ENCODE measurements at places on chromosomes 4 and X. TPM values are rescaled to one million over a fixed set of nuclear protein-coding genes. Genes with fewer than 3 reads are reported as not detected.

DNA sequence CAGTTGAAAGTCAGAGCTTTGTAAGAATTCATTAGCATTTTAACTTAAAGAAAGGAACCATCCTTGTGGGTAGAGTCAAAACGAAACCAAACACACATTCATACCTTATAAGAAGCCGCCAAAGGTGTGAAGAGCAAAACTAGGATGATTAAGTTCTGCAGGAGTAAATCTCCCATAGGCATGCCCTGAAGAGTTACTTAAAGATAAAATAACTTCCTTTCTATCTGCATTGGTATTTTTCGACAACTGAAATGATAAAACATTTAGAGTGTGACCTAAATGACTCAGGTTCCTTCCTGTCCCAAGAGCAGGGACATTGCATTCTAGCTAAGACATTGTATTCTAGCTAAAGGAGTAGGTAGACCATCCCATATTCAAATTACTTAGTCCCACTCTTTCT is 75.3 kb downstream of the BCOR start:
- DNase-seq: no peak
- no peaks in the 10 kb centered on the region for H3K36me3 ChIP-seq
- no peaks in the 10 kb centered on the region for H3K27me3 ChIP-seq
- H3K27ac ChIP-seq: no peak overlapping the region

- no peaks in the 10 kb centered on the region for H3K36me3 ChIP-seq
- no peaks in the 10 kb centered on the region for H3K4me1 ChIP-seq
- DNase-seq: no peak
- no peaks in the 10 kb centered on the region for H3K27me3 ChIP-seq
- H3K4me3 ChIP-seq: no peak overlapping the region
Observed at GRCh38 chr4:141002323-141002805, 130.9 kb downstream of the RNF150 start.

DNA sequence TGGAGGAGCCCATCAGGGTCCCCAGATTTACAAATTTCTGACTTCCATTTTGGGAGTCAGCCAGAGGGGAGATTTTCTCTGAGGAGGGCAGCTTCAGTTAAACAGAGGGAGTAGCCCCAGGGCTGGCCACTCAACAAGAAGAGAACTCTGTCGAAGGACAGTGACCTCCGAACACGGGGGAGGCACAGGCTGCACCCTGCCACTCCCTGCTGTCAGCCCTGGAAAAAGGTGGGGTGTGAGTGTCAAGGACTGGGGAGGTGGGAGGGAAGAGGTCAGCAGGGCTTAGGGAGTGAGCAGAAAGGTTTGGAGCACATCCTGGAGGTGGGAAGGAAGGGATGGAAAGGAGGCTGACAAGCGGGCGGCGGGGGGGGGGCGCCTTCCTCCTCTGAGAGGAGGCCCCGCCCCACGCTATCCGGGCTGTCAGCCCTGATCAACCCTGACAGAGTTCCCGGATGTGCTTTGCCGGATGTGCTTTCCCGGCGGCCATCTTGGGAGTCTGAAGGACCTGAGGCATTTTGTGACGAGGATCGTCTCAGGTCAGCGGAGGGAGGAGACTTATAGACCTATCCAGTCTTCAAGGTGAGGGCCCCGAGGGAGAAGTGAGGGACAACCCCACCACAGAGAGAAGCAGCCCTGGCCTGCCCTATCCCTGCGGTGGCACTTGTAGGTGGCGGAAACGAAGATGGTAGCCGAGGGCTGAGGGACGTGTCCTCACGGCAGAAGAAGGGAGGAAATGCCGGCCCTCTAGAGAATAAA is at the start of gene MAGEC1:
Gene MAGEC1 (plus strand): TSS at position 495 of the 756 bp plus-strand sequence. CDS start 1,179 bp downstream, outside the sequence.
- H3K36me3 ChIP-seq: no peaks in the 10 kb centered on the region
- H3K27me3 ChIP-seq: no peaks in the 10 kb centered on the region
- DNase-seq: no peak
- H3K4me3 ChIP-seq: no peak within 1 kb of the TSS
- H3K4me1 ChIP-seq: no peaks in the 10 kb centered on the region
- no peak within 1 kb of the TSS for H3K27ac ChIP-seq

DNA sequence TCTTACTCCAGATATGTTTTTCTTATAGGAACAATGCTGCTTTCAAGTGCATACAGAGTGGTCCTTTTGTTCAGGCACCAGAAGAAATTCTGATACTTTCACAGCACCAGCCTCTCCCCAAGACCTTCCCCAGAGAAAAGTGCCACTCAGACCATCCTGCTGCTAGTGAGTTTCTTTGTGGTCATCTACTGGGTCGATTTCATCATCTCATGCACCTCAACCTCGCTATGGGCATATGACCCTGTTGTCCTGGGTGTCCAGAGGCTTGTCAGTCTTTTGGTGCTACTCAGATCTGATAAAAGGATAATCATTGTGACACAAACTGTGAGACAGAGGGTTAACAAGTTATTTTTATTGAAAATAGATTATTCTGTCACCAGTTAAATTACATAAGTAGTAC is 39.5 kb downstream of the WDR13 start:
- no peak for DNase-seq
- H3K27me3 ChIP-seq: no peaks in the 10 kb centered on the region
- H3K4me3 ChIP-seq: no peak overlapping the region
- no peaks in the 10 kb centered on the region for H3K36me3 ChIP-seq

DNA sequence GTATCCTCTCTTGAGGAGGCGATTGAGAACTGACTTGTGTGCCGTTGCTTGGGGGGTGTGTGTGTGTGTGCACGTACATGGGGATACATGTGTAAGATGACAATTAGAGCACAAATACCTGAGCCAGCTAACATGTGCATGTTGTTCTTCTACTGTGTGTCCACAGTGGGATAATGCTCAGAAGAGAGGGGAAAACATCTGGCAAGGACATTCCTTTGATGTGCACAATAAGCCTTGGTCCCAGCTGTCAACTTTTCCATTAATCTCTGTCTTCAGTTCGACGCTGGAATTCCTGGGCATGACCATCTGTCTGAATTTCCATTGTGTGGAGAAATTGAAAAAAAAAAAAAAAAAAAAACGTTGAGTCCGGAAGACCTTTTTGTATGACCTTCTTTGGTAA is 592.0 kb upstream of the GALNTL6 start:
- H3K27me3 ChIP-seq: no peaks in the 10 kb centered on the region
- DNase-seq: no peak
- H3K4me3 ChIP-seq: no peak overlapping the region
- H3K27ac ChIP-seq: no peak overlapping the region
- H3K4me1 ChIP-seq: no peaks in the 10 kb centered on the region

DNA sequence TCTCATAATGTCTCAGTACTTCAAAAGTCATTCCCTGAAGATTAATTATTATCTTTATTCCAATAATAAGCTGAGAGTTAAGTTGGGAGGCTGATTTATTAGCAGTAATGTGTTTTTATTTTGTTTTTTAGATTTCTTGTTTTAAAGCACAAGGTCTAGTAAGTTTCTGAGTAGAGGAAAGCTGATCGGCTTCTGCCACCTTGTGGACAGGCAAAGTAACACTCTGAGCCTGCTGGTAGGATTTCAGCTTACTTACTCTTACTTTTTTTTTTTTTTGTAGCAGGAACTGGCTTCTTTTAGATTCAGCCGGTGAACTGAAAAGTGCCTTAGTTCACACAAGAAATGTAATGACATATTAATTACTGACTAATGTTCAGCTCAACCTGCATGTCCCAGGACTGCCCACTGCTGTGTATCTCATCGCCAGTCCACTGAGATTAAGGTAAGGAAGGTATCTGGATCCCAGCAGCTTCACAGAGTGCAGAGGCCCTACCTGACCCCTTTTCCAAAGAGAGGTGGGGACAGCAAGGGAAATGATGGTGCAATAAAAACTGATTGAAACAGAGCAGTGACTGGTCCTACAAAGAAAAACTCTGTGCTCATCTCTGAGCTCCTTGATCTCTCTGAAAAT is 126.5 kb downstream of the ADGRA3 start:
- no peak overlapping the region for H3K4me3 ChIP-seq
- no peak for DNase-seq
- no peak overlapping the region for H3K27ac ChIP-seq
- H3K4me1 ChIP-seq: no peaks in the 10 kb centered on the region

DNA sequence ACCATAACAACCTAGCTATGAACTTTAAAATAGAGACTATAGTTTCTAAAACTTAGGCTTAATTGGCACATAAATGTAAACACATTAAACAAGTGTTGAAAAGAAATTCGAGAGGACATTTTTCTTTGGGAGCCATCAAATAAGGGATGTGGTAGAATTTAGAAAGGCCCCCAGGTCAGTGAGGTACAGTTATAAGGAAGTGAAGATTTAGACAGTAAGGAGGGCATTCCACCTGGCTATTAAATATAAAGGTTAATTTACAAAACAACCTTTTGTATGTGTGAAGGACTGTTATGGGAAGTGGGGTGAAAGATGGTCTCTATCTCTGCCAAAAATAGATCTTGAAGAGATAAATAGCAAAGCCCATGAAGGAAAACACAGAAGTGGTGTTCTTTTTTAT is 83.9 kb downstream of the AFF1 start:
- no peaks in the 10 kb centered on the region for H3K36me3 ChIP-seq
- no peak overlapping the region for H3K4me3 ChIP-seq
- peaks cover 4% of the 10 kb centered on the region for H3K4me1 ChIP-seq
- DNase-seq: no peak
- H3K27ac ChIP-seq: no peak overlapping the region

- H3K27me3 ChIP-seq: no peaks in the 10 kb centered on the region
- H3K4me3 ChIP-seq: no peak overlapping the region
- no peaks in the 10 kb centered on the region for H3K36me3 ChIP-seq
- H3K4me1 ChIP-seq: no peaks in the 10 kb centered on the region
Observed at GRCh38 chr4:43244688-43245382, 352.3 kb downstream of the GRXCR1 start.

DNA sequence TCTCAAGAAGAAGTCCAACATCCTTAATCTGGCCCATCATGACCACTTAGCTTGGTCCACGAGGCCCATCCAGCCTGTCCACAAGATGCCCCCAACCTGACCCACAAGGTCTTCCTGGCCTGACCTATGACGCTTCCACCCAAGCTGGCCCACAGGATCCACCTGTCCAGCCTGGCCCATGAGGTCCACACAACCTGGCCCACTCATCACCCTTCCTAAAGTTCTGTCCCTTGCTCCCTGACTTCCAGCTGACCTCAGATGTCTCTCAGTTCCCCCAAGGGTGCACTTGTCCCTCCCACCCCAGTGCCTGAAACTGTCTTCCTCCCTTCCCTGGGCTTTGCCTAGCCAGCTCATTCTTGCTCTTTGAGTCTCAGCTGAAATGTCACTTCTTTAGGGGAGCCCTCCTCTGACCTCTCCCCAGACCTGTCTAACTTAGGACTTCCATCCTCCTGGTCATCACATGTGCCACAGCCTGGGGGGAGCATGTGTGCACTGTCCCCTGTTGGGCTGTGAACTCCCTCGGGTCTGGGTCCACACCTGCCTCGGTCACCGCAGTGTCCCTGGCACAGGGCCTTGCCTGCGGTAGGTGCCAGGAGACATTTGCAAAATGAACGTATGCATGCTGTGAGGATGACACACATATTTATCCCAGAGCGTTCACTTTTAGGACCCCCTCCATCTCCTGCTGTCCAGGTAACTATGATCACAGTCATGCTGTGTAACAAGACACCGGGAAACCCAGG is 61.7 kb downstream of the EVC start:
- no peaks in the 10 kb centered on the region for H3K4me1 ChIP-seq
- peaks cover 4% of the 10 kb centered on the region for H3K36me3 ChIP-seq
- no peak overlapping the region for H3K27ac ChIP-seq
- H3K27me3 ChIP-seq: no peaks in the 10 kb centered on the region
- no peak for DNase-seq
- H3K4me3 ChIP-seq: no peak overlapping the region

DNA sequence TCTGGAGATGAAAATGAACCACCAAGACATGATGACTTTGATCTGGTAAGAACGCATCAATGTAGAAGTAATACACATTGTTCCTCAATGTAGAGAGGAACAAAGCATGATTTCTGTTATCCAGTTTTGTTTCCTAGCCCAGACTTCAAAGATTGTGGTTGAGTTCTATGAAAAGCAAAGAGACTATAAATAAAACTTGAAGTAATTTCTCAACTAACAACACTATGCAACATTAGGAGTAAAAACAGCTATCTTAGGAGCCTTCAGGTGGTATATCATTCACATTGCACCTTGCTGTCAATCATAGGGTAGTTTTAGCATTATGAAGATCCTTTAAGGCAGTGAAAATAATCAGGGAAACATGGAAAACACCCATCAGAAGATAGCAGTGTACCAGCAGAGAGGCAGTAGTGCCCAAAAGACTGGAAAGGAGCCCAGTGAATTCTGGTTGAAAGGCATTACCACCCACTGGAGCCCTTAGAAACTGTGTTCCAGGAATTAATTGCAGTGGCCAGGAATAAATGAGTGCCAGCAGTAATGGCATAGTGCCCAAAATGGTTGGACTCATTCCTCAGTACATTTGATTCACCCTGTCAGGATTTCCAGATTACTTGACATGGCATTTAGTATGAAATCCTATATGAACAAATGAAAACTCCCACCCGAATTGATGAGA is 300.7 kb upstream of the CXXC4 start:
- DNase-seq: no peak
- H3K4me1 ChIP-seq: no peaks in the 10 kb centered on the region
- H3K4me3 ChIP-seq: no peak overlapping the region
- H3K27ac ChIP-seq: no peak overlapping the region
- no peaks in the 10 kb centered on the region for H3K36me3 ChIP-seq
- peaks cover 2% of the 10 kb centered on the region for H3K27me3 ChIP-seq

ETDA gene
- not detected for total RNA-seq

EMCN gene
- total RNA-seq: 78.1 TPM

PDLIM3 gene
- total RNA-seq: 805 TPM

NLGN4X gene
- 1.6 TPM for total RNA-seq

WDR17 gene
- total RNA-seq: 3.3 TPM

LDB2 gene
- total RNA-seq: 128 TPM

PHOX2B gene
- not detected for total RNA-seq

Measured in aorta (tissue), 5 donors.